Stimulated activated CD8-positive, alpha-beta memory T cell treated with anti-CD3 and anti-CD28 coated beads, Interleukin-4, amount 100 ng/mL, for 1 hour (primary cell): ENCODE measurements at places on chromosomes 4 and X.

DNA sequence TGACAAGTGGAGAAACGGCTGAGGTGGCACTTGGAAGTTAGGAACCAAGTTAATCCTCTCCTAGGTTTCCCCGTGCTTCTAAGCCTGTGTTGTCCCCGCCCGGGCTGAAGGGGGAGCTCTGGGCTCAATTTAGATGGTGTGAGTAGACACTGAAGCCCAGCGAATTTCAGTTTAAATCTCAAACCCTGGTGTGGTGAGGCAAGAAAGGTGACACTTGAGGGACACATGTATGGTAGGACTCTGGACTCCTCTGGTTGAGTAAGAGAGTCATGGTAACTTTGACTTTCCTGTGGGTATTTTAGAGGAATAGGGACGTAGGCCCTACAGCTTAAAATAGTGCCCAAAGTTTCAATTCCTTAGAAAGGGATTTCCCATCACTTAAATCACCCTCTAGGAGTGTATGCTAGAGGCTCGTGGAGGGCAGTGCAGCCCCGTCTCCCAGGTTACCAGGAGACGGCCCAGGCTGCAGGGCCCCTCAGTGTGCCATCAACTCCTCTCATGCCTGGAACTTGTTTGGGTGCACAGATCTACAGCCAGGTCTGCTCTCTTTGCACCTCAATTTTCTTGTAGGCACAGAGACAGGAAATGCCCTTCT is 24.0 kb downstream of the HAND2 start:
- DNase-seq: no peak

GRCh38 chr4:8540991-8541390 is 39.2 kb upstream of the GPR78 start:
- no peak for DNase-seq

GRCh38 chrX:74506317-74507115 is 85.2 kb downstream of the SLC16A2 start:
- DNase-seq: no peak

GRCh38 chr4:140103676-140104075 is 50.3 kb downstream of the MAML3 start:
- no peak for DNase-seq

- no peak for DNase-seq
Measured at GRCh38 chr4:92455951-92456350, 152.2 kb downstream of the GRID2 start.
